Prostate gland (tissue), 2 donors: ENCODE measurements at places on chromosomes 2 and 18. TPM values are rescaled to one million over a fixed set of nuclear protein-coding genes. Genes with fewer than 3 reads are reported as not detected.

Gene KRTCAP3
- total RNA-seq: 147 TPM

DNA sequence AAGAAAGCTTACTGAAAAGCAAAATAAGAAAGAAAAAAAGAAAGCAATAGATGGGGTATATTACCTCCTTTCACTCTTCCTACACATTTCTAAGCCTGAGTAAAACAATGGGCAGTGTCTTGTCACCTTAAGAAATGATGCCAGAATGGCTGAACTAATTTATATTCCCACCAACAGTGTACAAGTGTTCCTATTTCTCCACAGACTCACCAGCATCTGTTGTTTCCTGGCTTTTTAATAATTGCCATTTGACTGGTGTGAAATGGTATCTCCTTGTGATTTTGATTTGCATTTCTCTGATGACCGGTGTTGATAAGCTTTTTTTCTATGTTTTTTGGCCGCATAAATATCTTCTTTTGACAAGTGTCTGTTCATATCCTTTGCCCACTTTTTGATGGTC, 98.4 kb downstream of the SPHKAP start:
- DNase-seq: no peak
- H3K27me3 ChIP-seq: no peaks in the 10 kb centered on the region
- no peaks in the 10 kb centered on the region for H3K36me3 ChIP-seq

Gene PPM1G
- 57.2 TPM for total RNA-seq

DNA sequence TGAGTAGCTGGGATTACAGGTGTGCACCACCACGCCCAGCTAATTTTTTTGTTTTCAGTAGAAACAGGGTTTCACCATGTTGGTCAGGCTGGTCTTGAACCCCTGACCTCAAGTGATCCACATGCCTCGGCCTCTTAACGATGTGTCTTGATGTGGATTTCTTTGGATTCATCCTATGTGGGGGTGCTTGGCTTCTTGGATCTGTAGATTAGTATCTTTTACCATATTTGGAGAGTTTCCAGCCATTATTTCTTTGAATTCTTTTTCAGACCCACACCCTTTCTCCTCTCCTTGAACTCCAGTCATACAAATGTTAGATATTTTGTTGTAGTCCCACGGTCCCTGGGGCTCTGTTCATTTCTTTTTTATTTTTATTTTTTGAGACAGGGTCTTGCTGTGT, 6.8 kb upstream of the TOGARAM2 start:
- H3K27ac ChIP-seq: no peak overlapping the region
- no peaks in the 10 kb centered on the region for H3K4me1 ChIP-seq
- DNase-seq: no peak
- no peak overlapping the region for H3K4me3 ChIP-seq

GRCh38 chr2:111896024-111896423, 2.4 kb upstream of the MERTK start:
- H3K36me3 ChIP-seq: no peaks in the 10 kb centered on the region
- no peak overlapping the region for H3K4me3 ChIP-seq
- peaks cover 10% of the 10 kb centered on the region for H3K4me1 ChIP-seq
- no peaks in the 10 kb centered on the region for H3K27me3 ChIP-seq
- no peak overlapping the region for H3K27ac ChIP-seq

DNA sequence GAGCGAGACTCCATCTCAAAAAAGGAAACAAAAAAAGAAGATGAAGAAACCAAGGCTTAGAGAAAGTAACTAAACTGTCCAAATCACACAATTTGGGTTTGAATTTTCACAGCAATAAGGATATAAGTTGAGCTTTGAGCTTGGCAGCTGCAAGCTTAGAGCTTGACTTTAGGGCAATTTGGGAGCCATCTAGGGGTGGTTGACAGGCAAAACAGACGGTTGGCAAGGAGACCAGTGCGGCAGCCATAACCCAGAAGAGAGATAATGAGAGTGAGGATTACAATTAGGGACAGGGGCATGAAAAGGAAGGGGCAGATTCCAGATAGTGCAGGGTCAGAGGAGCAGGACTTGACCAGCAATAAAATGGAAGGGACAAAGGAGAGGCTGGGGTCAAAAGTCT, 382.2 kb upstream of the HNRNPA3 start:
- no peaks in the 10 kb centered on the region for H3K36me3 ChIP-seq
- no peaks in the 10 kb centered on the region for H3K27me3 ChIP-seq
- H3K4me1 ChIP-seq: no peaks in the 10 kb centered on the region
- no peak for DNase-seq
- no peak overlapping the region for H3K27ac ChIP-seq

DNA sequence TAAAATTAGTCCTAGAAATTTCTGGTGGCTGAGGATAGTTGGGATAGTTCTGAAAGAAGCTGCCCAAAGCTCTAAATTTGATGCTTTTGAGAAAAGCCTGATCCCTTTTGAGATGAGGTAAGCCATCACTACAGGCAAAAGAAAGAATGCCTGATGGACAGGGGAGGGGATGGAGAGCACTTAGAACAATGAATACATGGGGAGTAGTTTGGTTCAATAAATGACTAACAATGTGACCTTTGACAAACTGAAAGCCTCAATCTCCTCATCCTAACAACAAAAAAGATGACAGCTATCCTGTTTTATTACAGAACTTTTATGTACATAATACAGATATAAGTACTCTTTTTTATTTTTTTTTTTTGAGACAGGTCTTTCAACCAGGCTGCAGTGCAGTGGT, 42.7 kb downstream of the GFPT1 start:
- no peak overlapping the region for H3K4me3 ChIP-seq
- no peaks in the 10 kb centered on the region for H3K27me3 ChIP-seq
- no peaks in the 10 kb centered on the region for H3K4me1 ChIP-seq
- DNase-seq: no peak
- no peak overlapping the region for H3K27ac ChIP-seq
- H3K36me3 ChIP-seq: no peaks in the 10 kb centered on the region

GRCh38 chr18:22488554-22488953, 70.8 kb upstream of the CTAGE1 start:
- H3K27ac ChIP-seq: no peak overlapping the region
- no peak overlapping the region for H3K4me3 ChIP-seq
- H3K36me3 ChIP-seq: no peaks in the 10 kb centered on the region
- no peaks in the 10 kb centered on the region for H3K4me1 ChIP-seq

- peak overlapping the region; percentile 50 for H3K27ac ChIP-seq
- no peaks in the 10 kb centered on the region for H3K36me3 ChIP-seq
- no peak for DNase-seq
- H3K4me1 ChIP-seq: peaks cover 6% of the 10 kb centered on the region
- no peaks in the 10 kb centered on the region for H3K27me3 ChIP-seq
- no peak overlapping the region for H3K4me3 ChIP-seq
Observed at GRCh38 chr18:36757991-36758390, 70.8 kb downstream of the TPGS2 start.

DNA sequence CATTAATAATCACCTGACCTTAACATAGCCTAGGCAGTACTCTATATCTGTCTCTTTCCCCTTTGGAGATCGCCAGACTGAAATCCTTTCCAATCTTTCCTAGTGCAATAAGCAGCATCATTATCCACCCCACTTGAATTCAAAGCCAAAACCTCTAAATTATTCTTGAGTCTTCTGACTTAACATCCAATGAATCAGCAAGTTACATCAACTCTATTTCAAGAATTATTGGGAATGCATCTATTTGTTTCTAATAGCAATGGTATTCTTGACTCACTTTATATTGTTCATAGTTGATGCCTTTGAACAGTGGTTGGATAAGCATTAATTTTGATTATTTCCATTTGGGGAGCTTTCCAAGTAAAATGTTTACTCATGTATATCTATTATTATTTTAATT, 144.8 kb downstream of the ZNF804A start:
- no peaks in the 10 kb centered on the region for H3K36me3 ChIP-seq
- H3K4me3 ChIP-seq: no peak overlapping the region
- no peak overlapping the region for H3K27ac ChIP-seq
- H3K27me3 ChIP-seq: no peaks in the 10 kb centered on the region
- H3K4me1 ChIP-seq: no peaks in the 10 kb centered on the region

DNA sequence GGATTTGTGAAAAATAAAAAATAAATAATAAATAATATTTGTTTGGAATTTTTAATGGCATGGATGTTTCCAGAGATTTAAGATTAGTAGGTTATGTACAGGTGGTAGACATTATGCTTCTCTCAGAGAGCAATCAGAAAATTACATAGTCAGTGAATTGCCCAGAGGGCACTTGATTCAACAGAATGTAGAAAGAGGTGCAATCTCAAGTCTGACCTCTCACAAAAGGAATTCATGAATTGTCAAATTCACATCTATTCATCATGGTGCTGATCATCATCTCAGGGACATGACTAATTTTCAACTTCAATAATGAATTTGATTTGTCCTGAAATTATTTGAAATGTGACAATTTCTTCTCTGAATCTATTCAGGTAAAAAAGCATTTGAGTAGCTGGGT, 172.5 kb downstream of the PDE11A start:
- H3K4me1 ChIP-seq: no peaks in the 10 kb centered on the region
- H3K27me3 ChIP-seq: no peaks in the 10 kb centered on the region
- DNase-seq: no peak
